ENCODE measurements at places on chromosomes 2 and 18.

DNA sequence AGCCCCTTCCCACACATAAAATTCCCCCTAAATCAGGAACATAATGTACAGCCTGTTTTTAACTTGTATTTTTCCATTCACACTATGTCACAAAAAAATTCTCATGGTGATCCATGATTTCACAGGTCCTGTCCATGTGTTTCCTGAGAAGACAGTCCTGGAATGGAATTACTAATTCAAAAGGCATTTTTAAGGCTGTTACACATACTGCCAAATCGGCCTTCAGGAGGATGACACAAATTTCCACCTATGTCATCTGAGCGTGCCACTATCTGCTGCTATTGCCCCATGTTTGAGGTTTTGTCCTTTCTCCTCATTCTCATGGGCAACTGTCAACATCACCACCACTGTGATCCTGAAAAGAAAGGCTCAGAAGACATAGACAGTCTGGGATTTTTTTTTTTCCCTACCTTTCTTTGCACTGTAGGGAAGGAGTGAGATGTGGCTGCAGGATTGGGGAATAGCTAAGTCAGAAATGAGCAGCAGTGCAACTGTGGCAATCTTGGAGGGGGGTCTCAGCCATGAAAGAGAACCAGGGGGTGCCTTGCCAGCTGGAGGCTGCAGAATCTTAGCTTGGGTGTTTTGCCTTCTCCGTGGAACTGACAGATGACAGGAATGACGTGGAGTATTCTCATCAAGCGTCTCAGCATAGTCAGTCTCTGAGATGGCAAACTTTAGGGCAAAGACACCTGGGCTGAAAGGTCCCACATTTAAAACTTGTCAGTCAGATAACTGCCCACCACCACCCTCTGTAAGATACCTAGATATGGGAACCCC is 73.4 kb downstream of the MARCHF4 start:
- DNase-seq, result no peak

DNA sequence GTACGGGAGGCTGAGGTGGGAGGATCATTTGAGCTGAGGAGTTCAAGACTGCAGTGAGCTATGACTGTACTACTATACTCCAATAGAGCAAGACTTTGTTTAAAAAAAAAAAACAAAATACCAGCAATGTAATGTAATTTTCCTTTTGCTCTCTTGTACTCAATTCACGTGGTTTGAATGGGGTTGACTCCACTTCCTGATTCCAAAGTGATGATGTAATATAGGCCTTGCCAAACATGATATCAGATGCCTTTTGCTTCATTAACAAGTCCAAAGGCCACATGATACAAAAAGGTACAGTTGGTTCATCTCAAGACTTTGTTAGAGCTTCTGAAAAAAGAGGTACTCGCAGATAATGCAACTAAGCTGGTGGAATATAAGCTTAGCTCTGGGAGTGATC is 321.8 kb downstream of the ZEB2 start:
- DNase-seq, result peak; percentile 79

- DNase-seq, result peak; percentile 84
These were observed 63.3 kb upstream of the GALNT5 start for GRCh38 chr2:157194097-157194688.

DNA sequence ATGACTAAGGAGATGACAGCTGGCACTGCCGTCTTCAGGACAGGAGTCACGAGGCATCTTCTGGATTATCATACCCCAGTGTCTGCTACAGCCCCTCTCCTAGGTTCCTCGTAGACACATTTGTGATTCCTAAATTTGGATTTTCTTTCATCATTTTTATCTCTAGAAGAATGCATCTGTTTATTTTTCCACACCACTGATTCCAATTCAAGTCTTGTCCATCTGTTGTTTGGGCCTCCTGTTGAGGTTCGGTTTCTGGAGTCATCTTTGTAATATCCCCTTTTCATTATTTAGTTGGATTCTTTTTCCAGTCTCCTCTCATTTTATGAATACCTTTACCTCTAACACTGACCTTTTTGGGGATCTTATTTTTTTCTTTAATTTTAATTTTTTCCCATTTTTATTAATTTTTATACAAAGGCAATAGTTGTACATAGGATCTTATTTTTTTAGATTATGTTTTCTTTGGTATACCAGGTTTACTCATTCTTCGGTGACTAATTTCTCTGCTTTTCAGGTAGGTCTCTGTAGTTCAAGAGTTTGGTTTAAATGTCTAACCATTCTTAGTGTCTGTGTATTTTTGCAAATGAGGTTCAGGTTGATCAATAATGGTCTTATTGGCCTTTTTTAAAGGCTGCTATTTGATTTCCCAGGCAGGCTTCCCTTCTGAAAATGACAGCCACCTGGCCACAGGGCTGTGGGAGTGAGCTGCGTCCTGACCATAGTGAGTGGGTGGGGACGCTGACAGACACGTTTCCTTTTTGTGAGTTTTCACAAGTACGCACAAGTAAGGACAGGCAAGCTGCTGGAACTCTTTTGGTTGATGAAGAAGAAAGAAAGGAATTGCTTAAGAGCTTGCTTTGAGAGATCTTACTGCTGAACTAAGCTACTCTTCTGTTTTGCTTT is 34.5 kb downstream of the FARP2 start:
- DNase-seq, result no peak

DNA sequence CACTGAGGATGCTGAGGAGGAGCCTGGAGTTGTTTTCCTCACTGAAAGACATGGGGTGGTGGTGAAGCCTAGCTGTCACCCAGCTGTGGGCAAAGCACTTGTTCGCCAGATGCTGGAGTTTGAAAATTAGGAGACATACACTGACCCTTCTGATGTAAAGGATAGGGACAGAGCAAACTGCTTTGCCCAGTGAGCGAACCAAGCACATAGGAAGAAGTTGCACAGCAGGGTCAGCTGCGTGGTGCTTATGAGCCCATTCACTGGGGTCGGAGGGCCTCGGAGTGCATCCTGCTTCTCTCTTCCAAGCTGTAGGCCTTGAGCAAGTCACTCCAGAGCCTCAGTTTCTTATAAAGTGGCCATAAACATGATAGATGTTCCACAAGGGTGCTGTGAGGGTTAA is 50.9 kb downstream of the HK2 start:
- no peak for DNase-seq

DNA sequence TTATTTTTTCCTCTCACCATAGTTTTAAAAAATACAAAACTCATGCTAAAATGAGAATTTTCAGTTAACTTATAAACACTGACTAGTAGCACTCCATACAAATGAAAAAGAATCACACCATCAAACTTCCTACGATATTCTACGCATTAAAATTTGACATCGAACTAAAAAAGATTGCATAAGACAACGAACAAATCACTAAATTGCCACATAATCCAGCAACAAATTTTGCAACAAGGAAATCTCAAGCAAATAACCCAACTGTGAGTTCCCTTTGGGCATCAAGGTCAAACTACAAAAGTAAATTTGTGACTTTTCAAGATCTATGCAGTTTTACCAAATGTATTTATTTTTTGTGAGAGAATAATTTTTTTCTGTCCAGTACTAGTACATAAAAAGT is 1.5 kb downstream of the MAP3K2 start:
- no peak for DNase-seq

DNA sequence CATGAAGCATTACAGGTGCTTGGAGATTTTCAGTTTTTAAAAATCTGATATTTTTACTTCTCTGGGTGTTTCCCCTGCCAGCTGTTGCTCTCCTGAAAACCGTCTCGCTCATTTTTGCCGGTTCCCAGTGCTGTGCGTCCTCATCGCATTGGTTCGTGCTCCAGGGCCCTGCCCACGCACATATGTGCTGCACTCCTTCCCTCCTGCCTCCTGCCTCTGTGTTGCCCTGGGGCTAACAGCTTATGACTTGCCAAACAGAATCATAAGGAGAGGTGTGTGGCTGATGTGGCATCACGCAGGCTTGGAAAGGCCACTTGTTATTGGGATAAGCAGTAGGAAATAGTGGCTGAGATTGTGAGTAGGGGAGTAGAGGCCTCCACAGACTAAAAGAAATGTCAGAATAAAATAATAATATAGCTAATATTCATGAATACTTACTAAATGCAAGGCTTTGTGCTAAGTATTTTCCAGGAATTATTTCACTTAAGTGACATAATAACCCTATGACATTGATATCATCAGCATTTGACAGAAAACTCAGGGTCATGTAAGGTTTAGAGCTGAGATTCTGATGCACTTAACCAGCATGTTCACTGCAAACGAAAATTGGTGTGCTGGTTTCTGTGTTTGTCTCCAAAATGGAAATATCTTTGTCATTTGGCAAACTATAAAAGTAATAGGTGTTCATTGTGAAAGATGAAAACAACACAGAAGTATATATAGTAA is 53.5 kb downstream of the SLC4A1AP start:
- DNase-seq, result no peak

DNA sequence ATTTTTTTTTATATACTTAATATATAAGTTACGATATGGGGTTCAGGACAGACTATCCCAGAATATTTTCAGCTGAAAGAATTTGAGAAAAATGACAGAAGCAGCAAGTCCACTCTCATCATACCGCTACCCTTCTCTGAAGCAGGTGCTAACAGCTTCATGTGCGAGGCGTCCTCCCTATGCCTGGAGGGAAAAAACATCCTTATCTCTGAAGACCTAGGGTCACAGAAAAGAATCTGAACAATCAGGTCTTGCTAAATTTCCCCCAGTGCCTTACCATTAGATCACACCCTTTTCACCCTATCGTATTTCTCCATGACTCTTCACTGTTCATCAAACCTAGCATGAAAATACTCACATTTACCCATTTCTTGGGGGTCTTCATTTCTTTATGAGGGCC is 51.9 kb upstream of the CREB1 start:
- DNase-seq, result no peak

DNA sequence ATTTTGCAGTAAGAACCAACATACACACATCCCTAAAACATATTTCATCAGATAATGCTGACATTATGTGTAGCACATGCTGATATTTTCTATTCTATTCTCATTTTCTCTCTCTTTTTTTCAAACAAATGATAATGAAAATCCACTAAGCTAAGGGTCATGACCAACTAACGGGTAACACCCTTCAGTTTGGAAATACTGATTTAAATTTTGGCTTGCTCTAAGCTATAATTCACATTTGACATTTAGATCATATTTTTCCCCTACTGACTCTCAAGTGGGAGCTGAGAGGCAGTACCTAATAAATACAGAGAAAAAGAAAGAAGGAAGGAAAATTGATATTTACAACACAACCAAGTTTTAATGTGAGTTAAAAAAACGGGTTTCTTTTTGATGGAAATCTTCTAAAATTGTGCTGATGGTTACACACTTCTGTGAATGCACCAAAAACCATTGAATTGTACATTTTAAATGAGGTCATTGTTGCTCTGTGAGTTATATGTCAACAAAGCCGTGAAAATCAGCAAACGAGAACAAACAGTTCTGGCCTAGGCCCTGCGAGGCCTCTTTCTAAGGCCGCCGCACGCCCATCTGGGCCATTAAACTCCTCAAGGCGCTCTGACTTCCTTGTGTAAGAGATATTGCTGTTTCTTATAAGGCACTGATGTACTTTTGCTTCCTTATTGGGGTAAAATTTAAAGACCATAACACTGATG is 124.2 kb downstream of the GALR1 start:
- no peak for DNase-seq

GRCh38 chr18:57107140-57107832 is 39.6 kb upstream of the BOD1L2 start:
- DNase-seq, result peak; percentile 62

DNA sequence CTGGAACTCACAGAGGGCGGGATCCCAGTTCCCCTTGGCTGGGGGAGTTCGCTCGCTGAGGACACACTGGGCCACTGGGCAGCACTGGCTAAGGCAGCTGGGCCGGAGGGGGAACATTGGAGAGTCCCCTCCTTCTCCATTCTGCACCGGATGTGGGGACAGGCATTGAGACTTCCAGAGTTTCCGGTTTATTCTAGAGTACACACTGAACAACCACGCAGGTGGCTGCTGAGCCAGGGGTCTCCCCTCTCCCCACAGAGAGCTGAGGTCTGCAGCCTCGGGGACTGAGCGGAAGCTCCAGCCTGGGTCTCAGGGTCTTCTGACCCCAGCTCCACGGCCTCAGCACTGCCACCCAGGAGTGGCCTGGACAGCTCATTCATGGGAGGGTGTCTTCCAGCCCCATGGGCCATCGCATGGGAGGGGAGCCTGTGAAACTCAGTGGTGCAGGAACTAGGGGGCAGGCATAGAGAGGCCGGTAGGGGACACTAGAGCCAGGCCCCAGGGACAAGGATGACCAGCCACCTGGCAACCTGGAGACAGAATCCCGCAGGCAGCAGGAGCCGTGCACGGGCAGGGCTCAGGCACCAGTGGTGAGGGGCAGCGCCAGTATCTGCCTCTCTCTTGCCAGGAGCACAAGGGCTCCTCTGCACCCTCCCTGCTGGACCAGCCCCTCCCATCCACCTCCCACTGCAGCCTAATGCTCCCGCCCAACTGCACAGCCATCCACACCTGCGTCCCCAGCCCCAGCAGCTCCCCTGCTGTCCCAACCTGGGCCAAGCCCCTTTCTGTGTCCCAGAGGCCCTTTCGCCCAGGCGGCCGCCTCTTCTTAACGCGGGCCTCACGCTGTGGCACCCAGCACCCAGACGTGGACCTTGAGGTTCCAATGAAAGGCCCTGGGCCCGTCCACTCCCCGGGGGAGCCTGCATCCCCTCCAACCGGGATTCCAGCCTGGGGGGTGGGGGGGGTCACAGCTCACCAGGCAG is 45.1 kb upstream of the GPC1 start:
- no peak for DNase-seq

- no peak for DNase-seq
These were observed 208.1 kb downstream of the MTX2 start for GRCh38 chr2:176477336-176477735.

DNA sequence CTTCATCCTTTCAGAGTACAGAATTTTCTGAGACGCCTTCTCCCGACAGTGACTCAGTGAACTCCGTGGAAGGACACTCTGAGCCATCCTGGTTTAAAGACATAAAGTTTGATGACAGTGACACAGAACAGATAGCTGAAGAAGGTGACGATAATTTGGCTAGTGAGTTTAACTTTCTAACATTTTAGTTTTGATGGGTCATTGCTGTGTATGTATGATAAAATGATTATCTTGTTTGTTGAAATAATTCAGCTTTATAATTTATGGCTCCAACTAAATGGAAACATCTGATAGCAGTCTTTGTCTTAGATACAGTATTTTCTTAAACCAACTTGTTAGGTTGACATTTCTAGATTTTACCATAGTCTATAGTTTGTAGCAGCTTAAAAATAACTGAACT is 38.1 kb downstream of the PIKFYVE start:
- DNase-seq, result no peak

DNA sequence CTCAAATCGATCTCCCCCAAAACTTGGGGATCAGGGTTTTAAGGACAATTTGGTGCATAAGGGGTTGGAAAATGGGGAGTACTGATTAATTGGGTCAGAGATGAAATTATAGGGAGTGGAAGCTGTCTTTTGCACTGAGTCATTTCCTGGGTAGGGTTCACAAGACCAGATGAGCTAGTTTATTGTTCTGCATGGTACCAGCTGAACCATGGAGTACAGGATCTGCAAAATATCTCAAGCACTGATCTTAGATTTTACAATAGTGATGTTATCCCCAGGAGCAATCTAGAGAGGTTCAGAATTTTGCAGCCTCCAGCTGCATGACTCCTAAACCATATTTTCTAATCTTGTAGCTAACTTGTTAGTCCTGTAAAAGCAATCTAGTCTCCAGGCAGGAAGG is 73.1 kb downstream of the CPO start:
- no peak for DNase-seq

Measured in OCI-M1 (cell line).